HuH-7 (cell line): ENCODE measurements at places on chromosomes 5 and 9.

DNA sequence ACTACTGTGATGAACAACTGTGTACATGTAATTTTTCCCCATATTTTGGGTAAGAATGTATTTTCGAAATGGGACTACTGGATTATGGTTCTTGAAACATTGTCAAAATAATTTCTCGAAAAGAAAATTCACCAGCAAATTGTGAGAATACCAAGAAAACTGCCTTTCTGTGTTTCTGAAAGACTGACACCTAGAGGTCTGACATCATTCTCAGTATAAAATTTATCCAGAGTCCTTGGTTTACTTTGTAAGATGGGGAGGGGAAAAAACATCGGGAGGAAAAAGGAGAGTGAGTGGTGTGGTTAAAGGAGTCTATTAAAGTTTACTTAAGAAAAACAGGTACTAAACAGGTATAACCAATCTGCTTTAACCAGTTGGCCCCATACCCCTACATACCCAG is 149.2 kb downstream of the CEP120 start:
- no peak for DNase-seq

DNA sequence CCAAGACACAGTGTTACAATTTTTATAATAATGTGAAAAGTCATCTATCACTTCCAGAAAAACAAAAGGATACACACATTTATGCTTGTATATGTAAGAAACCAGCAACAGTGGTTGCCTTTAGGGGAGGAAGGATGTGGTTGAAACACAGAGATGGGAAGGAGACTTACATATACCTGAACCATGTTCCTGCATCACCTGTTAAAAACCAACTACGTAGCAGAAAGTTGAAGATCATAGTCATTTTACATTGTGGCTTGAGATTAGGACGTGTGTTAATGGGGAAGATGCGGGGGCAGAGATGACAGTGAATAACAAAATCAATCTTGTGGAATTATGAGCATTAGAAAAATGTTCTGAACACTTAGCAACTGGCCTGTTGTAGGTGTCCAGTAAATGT is 307.3 kb downstream of the MLLT3 start:
- DNase-seq: no peak

DNA sequence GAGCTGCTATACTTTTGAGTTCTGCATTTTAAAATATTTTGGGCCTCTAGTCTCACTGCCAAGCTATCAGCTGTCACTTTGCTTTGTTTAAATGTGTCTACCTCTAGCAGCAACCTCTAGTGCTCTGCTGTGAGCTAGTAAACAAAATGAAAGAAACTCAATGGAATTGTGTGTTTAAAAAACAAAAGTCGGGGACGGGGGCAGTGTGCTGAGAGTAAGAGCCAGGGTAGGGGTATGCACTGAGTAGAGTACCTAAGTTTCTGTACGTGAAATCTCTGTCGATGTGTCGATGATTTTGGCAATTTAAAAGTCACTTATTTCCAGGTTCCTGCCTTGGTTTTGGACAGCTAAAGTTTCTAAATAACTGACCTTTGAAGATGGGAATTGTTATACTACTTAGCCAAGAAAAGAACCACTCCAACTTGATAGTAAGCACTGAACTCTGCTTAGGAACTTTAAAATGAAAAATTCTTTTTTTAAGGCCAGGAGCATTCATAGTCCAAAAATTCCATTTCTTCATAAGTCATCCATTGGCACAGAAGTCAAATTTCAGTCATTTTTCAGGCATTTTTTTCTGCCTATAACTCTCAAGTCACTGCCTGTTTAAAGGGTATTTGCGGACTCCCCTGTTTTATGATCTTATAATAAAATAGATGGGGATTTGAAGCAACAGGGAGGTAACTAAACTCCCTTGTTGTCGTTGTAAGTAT is 111.5 kb downstream of the SAXO1 start:
- no peak for DNase-seq

GRCh38 chr5:146363161-146363874 is 24.7 kb downstream of the POU4F3 start:
- DNase-seq: no peak

DNA sequence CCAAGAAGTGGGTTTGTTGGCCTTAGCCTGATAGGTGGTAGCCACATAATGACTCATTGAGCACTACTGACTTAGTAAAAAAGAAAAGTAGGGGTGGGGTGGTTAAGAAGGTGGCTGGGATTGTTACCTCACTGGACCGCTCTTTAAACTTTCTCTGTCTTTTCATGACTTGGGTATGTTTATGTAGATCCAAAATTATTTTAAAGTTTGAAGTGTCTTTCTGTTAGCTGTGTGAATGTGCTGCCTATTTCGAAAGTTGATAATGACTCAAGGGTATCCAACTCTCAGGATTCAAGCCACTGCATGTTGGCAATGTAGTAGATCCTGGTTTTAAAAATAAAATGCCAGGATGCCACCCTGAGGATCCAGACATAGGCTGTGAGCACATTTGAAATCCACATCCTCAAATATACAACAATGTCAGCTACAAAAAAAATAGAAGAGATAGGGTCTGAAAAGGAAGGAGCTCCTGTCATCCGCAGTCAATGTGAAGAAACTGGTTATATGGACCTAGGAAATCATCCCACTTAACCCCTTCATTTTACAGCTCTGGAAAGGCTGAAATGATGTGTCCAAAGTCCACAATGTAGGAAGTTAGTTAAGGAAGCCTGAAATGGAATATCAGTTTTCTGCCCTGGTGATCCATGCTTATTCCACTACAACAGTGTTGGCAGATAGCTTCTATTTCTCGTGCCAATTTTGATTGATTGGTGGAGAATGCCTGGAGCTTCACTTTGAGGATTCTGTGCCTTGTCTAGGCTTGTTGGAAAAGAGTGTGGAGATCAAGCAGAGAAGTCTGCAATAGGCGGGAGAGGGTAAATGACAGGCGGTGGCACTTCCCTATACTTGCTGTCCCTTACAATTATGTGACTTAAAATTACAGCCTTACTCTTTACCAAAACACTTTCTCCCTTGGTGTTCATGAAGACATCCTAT is 23.4 kb downstream of the ZNF462 start:
- DNase-seq: no peak

DNA sequence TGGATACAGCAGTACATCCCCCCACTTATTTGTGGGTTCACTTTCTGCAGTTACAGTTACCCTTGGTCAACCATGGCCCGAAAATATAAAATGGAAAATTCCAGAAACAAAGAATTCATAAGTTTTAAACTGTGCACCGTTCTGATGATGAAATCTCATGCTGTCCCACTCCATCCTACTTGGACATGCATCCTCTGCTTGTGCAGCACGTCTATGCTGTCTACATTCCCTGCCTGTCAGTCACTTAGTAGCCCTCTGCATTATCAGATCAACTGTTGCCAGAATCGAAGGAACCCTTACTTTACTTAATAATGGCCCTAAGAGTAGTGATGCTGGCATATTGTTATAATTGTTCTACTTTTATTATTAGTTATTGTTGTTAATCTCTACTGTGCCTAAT is 14.6 kb downstream of the MARCHF3 start:
- no peak for DNase-seq

DNA sequence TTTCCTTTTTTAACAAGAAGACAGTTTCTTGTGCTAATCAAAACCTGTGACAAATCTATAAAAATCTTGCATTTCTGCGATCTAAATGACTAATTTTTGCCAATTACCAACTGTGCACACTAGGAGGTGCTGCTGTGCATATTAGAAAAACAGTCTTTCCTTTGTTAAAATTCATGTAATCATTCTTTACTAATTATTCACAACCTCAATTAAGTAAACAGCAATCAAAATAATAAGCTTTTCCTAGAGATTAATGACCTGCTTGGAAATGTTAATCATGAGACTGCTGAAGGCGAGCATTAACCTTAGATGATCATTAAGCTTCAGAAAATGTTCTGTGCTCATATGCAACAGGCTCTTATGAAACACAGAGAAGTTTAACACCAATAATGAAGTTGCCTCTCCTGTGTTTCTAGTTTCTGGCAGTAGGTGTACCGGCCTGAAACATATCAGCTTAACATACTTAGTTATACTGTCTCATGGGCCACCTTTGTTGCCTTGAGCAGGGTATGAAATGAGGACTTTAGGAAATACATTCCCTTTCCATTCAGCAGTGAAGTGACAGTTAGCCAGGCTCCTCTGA is 17.7 kb downstream of the RFESD start:
- DNase-seq: no peak

DNA sequence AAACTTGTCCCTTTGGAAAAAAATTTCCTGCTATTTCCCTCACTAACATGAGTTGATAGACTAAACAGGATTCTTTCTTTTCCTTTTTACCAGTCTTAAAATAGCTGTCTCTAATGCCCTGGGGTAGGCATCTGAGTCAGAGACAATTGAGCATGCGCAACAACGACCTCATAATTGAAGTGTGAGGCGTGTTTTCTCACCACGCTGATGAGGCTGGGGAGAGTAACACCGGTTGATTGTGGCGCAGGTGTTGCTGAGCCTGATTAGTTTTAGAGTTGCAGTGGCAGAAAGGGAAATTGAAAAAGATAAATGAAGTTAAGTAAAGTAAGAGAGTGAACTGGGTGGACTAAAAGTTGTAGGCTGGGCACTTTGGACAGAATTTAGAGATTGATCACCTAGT is 213.7 kb downstream of the TLR4 start:
- DNase-seq: no peak

- no peak for DNase-seq
Observed at GRCh38 chr5:160537116-160537515, 115.5 kb downstream of the PTTG1 start.

DNA sequence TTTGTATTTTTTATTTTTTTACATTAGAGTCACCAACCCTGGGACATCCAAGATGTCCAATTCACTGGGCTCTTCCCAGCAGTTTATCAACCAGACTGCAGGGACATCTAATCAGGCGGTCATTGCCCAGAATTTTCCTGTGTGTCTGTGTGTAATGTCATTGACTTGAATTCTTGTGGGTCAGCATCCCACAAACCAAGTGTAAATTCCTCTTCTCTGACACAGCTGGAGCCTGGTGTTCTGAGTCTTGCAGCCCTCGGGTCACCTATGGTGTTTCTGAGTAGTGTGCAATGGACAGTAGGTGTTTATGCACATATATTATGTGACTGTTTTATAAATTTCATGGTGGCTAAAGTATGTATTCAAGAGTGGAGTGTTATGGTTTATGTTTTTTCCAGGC is 815.7 kb downstream of the SEMA5A start:
- no peak for DNase-seq

GRCh38 chr5:92470770-92471169 is 1087.7 kb upstream of the ARRDC3 start:
- no peak for DNase-seq
